ENCODE measurements at places on chromosomes 13 and 19.

- DNase-seq = no peak
These were observed 12.5 kb upstream of the CA11 start for GRCh38 chr19:48658483-48658882.

DNA sequence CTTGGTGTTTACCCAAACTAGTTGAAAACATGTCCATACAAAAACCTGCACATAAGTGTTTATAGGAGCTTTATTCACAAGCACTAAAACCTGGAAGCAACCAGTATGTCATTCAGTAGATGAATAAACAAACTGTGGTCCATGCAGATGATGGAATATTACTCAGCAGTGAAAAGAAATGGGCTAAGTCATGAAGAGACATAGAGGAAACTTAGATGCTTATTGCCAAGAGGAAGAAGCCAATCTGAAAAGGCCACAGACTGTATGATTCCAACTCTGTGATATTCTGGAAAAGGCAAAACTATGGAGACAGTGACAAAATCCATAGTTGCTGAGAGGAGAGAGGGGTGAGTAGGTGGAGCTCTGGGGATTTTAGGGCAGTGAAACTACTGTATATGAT is 38.8 kb upstream of the MCF2L start:
- DNase-seq = no peak

GRCh38 chr19:1356508-1356865 is 27.2 kb upstream of the NDUFS7 start:
- no peak for DNase-seq

GRCh38 chr19:57888560-57889231 is at the start of gene ZNF814:
Gene ZNF814 (minus strand): TSS chr19:57889037. CDS start chr19:57888802, 235 bp downstream.
- DNase-seq = no peak

- DNase-seq = no peak
These were observed 2539.0 kb upstream of the PCDH20 start for GRCh38 chr13:63954683-63955082.

GRCh38 chr13:43664700-43665191 is 122.0 kb downstream of the ENOX1 start:
- DNase-seq = no peak

DNA sequence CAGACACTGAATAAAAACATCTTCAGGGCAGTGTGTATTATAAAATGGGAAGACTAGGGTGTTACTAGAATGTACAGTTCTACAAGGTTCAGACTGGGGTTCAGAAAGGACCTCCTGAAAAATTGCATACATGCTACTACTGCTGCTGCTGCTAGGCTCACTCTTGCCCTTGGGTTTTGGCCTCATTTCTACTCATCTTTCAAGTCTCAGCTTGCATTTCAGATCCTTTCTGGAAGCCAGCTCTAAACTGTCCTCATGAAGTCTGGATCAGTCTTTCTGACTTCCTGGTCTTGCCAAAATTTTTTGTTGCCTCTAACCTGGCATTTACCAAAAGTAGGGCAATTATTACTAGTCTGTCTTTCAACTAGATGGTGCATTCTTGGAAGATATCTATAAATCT is 393.3 kb downstream of the DIAPH3 start:
- no peak for DNase-seq

DNA sequence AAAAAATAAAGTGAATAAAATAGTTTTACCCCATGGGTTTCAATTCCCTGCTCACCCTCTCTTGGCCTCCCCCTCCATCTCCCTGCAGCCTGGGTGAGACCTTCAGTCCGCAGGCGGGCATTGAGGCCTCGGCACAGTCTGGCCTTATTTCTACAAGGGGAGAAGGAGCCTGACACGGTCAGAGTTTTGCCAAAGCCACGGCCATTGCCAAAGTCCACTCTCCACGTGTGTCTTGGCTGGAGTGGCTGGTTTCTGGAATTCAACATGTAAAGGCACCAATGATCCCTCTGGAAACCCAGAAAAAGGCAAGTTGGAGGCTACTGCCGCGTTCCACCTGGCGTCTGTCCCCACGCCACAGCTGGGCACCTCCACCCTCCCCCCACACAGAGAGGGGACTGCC is 43.4 kb upstream of the SPACA7 start:
- no peak for DNase-seq

DNA sequence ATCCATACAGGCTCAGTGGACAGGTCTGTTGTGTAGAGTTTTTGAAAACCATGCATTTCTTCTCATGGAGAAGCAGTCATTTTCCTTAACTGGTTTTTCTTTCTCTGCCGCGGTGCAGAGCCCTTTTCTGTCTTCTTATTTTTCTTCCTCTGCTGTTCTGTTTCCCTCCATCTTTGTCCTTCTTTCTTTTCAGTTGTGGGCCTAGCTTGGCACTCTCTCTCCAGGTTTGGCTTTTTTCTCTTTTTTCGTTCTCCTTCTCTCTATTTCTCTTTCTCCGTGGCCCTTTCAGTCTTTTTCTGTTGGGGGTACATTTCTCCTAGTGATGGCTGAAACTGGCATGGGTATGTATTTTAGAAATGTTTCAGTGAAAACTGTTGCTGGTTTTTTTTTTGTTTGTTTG is 24.1 kb downstream of the NFIX start:
- no peak for DNase-seq

DNA sequence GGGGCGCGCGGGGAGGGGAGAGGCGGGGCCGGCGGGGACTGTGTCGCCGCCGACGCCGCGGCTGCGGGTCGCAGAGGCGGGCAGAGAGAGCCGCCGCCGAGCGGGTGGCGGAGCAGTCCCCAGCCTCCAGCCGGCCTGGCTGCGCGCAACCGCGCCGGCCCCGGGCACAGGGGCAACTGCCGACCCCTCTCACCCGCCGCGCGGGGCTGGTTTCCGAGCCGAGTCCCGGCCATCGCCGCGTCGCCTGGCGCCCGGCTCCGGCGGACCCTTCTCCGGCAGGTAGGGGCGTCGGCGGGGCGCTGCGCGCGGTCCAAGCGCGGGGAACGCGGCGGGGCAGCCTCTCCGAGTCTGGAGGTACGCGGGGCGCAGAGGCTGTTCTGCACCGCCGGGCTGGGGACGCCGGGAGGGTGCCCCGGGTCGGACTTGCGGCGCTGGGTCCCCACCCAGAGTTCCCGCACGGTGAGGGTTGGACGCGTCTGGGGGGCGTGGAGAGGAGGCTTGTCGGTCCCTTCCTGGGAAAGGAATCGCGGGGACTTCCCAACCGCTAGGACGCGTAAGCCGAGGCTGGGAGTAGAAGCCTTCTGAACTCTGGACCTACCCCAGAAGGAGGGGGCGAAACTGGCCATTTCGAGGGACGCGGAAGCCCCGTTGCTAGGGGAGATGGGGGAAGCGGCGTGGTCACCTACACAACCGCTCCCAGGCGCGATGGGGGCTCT is 133.6 kb upstream of the MYO16 start:
- no peak for DNase-seq

DNA sequence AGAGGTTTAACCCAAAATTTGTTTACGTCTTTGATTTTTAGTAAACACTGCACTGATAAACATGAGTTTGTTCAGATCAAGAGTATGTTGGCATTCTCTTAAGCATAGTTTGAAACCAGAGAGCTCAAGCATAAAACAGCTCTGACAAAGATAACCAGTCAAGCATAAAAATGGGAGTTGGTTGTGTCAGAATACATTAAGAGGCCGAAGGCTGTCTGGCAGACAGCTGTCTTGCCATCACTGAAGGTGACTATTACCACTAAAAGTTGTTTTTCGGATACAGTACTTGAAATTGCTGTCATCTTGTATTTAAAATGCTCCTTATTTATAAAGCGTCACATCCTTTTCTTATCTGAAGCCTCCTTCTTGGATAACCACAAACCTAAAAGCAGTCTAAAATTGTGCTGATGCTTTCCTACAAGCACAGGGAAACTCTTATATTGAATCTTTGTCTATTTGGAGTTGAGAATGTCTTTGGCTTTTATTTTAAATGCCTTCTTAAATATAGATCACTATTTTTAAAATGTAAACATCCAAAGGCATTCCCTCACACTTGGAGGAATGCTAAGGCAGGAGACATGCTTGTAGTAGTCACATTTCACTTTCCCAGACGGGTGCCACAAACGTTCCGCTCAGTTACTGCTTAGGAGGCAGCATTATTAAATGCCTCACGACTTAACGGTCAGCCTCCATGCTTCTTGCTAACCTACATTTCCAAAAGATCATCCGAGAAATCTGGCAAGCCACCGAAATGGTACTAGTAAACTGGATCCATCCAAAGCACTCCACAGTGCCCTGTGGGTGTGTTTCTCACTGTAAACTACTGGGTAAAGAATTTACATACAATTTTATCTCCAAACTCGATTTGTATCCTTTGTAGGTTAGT is 1.5 kb downstream of the SMAD9 start:
- no peak for DNase-seq

- peak; percentile 55 for DNase-seq
These were observed 125.9 kb downstream of the SUCLA2 start for GRCh38 chr13:47875201-47875600.

DNA sequence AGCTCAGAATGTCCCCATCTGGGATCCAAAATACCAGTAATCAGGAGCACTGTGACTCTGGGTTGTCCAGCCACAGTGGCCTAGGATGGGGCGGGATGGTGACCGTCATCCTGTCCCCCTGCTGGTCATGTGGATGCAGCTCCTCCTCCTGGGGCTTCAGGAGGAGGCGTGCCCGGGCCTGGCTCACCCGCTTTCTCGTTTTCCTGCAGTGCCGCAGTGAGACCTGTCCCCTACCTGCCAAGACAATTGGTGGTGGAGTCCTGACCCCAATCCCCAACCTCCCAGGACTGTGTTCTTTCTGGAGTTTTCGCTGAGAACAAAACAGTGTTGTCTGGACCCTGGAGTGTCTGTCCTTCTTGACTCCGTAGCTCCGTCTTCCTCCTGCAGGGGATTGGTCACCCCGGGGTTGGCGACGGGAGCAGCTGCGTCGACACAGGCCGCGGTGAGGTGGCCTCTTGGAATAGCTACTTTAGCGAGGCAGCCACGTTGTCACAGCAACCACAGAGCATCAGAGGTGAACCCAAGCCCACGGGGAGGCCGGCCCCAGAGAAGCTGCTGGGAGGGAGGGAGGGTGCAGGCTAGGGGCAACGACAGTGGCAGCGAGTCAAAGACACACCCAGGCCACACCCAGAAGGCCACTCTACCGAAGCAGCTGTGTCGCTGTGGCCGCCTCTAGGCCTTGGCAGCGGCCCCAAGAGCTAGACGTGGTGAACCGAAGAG is 10.2 kb upstream of the EMC10 start:
- no peak for DNase-seq

DNA sequence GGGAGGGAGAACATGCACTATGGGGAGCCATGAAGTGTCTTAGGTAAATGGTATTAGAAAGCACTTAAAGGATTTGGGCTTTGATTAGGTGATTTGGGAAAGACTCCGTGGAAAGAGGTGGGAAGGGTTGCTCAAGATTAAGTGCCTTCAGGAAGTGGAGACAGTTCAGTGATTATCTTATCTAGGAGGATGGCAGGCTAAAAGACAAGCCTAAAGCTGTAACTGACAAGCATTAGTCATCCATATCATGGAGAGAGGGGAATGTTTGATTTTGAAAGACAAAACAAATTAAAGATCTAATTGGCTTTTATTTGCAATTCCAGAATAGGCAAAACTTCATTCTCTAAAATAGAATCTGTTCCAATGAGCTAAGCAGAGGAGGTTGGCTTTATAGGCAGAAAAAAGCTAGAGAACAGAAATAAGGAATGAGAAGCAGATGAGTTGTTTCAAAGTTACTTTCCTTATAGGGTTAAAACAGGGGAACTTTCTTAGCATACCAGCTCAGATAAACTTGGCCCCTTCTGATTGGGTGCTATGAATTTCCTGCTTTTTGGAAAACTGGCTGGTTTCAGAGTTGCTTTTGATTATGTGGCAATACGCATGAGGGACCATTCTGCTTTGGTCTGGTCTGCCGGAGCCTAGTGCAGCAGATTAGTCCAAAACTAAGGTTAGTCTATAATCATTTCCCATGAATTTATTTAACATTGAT is 1.8 kb upstream of the DIAPH3 start:
- no peak for DNase-seq

- DNase-seq = no peak
These were observed 73.1 kb downstream of the TNFSF13B start for GRCh38 chr13:108342369-108343289.

DNA sequence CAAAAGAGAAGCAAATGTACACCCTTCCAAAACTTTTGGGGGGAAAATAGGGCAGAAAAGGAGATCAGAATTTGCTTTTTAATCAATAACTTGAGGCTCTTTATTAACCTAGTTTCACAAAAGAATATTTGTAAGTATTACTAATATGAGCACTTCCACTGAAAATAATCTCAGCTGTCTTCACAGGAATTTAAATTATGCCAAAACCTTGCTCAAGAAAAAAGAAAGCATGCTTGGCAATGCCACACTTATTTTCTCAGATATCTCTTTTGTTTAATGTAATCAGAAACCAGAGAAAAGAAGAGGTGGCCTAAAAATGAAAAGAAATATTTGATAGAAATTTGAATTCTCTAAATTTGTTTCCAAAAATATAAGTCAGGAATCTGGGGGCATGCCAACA is 234.9 kb upstream of the GPC6 start:
- DNase-seq = no peak

DNA sequence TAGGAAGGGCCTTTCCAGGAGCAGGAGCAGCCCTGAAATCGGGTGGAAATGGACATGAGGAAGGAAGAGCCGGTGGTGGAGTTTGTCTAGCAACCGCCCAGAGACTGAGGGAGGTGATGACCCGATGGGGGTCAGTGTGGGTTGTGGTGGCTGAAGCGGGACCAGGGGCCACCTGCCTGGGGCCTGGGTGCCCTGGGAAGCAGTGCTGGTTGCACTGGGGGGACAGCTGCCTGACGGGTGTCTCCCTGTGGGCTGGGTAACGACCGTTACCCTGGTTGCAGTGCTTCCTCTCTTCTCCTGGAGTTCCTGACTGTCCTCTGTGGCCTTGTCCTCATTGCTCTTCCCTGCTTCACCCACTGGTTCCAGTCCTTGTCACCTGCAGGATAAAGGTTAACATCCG is 13.0 kb downstream of the ZNF536 start:
- DNase-seq = no peak

- DNase-seq = no peak
These were observed 8.6 kb downstream of the ZBTB7A start for GRCh38 chr19:4057931-4058692.

DNA sequence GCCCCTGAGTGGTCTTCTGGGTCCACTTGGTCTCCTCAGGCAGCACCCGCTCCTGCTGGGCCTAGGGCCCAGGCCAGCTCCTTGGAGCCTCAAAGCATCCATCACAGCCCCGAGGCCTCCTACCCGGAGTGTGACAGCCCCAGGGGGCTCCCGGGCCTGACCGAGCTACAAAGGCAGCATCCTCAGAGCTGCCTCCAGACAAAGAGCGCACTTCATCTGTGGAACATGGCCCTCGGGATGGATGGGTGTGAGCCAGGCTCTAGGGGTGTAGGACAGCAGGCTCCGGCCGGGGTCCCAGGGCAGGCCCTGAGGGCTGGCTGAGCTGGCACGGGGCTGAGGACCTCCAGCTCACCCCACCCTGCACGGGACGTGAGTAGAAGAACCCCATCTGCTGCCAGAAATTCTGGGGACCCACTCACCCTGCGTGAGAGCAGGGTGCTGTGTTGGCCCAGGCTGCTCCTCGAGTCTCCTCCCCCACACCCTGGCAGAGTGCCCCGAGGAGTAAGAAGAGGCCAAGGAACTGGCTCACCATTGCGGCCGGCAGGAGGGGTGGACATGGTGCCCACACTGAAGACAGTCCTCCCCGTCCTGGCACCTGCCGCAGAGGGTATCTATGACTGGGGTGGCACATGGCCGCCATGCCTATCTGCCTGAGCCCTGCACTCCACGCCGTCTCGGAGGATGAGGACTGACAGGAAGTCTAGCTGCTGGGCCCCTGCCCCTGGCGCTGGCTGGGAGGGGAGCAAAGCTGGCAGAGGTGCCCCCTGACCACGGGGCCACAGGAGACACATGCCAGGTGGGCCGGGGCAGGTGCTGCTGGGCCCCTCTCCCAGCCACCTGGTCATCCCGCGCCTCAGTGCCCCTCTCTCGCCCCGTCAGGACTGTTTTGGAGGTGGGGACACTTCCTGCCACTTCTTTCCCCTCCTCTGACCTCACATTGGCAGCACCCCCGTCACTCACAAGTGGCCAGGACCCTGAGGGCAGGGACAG is 22.3 kb downstream of the CEBPG start:
- no peak for DNase-seq

All from GDM1 (cell line).